ENCODE measurements at places on chromosomes 7 and 10.

DNA sequence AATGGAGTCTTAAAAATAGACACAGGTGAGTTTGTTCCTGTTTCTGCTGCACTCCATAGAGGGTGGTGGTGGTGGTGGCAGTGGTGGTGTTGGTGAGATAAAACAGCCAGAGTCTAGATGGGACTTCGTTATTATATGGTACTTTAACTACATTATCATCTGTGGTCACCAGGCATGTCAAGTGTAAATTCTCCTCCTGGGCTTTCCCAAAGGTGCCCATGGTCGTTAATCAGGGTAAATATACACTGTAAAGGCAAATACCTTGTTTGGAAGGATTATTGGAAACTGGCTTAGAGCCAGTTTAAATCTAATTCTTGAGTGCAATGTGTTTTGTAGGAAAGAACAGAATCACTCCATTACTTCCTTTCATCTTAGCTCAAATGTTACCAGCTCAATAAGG, 21.5 kb upstream of the COMMD3 start:
- no peak for DNase-seq

DNA sequence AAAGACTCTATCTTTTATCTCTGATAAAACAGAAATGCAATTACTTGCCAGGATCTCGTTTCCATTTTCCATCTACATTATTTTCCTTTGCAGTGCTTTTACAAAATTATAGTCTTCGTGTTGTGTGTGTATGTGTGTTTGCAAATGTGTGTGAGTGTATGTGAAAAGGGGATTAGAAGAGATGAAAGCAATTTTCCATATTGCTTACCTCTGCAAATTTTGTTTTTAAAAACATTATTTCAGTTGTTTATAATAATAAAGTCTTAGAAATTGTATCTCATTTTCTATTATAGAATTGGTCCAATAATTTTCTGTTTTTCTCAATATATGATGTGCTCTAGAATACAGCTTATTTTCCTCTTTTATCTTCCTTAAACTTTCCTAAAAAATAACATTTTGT, 421.3 kb upstream of the ANKRD30A start:
- DNase-seq: no peak

DNA sequence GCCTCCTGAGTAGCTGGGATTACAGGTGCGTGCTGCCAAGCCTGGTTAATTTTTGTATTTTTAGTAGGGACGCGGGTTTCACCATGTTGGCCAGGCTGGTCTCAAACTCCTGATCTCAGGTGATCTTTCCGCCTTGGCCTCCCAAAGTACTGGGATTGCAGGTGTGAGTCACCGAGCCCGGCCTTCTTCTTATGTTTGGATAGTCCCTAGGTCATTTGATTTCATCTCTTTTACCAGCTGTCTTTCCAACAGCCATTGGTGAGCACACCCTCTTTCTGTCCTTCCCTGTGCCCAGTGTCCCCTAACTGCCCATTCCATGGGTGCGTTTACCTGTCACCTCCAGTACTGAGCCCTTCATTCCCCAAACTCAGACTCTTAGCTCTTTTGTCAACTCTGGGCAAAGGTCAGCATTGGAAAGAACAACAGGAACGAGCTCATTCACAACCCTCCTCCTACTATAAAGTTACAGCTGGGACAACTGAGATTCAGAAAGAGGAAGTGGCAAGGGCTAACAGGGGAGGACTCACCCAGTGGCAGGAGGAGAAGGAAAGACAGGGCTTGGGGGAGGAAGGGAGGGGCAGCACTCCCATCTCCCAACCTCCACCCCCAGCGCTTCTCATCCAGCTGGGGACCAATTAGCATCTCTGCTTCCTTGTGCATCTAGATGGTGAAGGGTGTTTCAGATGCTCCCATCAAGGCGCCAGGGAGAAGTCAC, 5.6 kb downstream of the SSC4D start:
- no peak for DNase-seq

- DNase-seq: no peak
Measured at GRCh38 chr7:13948019-13948801, 41.3 kb downstream of the ETV1 start.

- no peak for DNase-seq
Measured at GRCh38 chr7:135803143-135803542, 54.5 kb upstream of the FAM180A start.

GRCh38 chr10:88253-88652, 39.2 kb upstream of the TUBB8 start:
- DNase-seq: no peak

DNA sequence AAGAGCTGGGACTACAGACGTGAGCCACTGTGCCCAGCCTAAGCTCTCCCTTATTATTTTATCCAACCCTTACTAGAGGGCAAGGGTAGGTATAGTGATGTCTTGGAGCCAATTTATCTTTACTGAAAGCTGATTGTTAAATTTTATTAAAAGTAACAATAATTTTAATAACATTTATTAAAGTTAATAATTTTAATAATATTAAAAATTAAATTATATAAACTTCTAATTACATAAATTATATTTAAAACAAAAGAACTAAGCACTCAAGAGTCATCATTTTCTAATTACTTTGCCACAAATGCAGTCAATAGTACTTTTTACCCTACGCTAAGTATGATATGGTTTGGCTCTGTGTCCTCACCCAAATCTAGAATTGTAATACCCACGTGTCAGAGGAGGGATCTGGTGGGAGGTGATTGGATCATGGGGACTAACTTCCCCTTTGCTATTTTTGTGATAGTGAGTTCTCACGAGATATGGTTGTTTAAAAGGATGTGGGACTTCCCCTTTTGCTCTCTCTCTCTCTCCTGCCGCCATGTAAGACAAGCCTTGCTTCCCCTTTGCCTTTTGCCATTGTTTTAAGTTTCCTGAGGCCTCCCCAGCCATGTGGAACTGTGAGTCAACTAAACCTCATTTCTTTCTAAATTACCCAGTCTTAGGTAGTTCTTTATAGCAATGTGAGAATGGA, 58.4 kb upstream of the ETV1 start:
- DNase-seq: no peak

- no peak for DNase-seq
Measured at GRCh38 chr7:2716488-2716887, 28.5 kb downstream of the AMZ1 start.

DNA sequence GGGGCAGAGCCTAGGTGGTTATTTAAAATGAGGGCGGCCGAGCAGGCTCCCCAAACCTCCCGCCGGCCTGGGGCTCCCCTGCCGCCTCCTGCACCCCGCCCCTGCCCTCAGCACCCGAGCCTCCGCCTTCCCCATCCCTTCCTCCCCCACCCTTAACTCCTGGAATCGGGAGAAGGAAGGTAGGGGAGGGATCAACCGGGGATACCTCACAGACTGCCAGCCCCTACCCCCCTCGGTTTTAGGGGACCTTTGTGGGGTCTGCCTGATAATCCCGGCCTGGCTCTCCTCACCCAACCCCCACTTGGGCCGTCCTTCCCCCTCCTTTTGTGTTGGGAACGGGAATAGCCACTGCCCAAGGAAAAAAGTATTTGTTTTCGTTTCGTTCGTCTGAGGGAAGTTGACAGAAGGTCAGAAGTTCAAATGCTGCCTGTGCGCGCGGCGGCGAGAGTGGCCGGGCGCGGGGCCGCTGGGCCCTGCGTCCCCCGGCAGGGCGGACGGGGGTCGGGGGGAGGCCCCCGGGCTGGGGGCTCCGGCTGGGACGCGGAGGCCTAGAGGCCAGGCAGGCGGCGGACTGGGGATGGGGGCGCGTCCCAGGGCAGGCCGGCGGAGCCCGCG, 2.8 kb downstream of the SHH start:
- DNase-seq: no peak

GRCh38 chr7:87398446-87398845, 53.0 kb downstream of the CROT start:
- DNase-seq: no peak

- no peak for DNase-seq
Measured at GRCh38 chr7:47534322-47535034, 47.4 kb downstream of the TNS3 start.

DNA sequence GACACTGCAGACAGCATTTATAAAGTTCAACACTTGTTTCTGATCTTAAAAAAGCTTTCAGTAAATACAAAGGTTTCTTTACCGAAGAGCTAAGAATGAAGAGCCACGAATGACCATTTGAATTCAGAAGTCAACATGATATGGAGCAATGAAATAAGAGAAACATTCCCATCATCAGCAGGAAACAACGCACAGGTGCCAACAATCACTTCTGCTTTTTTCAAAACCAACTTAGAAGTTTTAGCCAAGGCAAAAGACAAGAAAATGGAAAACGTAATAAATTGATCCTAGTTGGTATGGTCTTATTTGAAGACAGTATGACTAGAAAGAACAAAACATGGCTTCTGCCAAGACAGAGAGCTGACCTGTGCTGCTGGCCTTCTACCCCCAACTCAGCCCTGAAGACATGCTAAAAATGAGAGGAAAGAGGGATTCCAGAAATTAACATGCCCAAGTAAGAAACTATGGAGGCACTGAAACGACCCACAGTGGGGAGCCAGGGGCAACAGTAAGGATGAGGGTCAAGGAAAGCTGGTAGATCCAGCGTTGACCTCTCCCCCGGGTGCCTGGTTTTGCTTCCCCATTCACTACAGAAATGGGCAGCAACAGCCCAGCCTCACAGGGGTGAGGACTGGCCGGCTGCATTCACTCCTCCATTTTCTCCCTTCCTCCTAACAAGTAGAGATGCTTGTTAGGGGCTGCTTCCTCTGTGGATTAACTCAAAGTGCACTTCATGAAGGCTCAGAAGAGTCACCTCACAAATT, 30.1 kb downstream of the VPS41 start:
- no peak for DNase-seq

DNA sequence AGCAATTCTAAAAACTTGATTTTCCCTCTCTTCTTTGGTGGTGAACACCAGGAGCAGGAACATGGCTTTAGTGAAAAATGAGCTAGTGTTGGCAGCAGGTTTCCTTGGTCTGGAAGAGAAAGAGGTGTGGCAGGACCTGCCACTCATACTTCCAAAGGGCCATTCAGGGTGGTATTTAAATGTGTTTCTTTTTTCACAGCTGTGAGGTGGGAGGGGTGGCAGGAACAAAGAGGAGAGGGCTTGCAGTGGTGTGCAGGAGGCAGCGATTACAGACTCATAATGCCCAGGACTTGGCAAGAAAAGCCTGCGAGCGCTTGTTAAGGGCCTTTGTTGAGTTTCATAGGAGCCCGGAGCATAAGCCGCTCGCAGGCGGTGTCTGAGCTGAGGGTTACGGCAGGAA, 36.8 kb downstream of the WIPF3 start:
- no peak for DNase-seq

GRCh38 chr10:100374200-100374655, 27.2 kb downstream of the SCD start:
- no peak for DNase-seq

DNA sequence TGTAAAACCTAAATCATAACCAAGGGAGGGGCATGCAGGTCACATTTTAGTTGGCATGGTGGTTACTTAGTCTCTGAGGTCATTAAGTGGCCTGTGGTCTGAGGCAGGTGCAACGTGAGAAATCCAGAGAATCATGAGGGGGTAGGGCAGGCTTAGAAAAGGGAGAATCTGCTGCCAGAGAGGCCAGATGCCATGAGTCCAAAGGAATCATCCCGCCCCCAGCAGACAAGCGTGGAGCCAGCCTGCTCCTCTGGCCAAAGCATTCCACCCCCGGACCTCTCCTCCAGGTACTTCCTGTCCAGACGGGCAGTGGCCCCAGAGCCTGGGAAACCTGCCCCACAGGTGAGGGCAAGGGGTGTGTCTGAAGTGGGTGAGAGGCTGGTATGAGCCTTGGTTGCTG, 196.4 kb upstream of the ZNF32 start:
- no peak for DNase-seq

DNA sequence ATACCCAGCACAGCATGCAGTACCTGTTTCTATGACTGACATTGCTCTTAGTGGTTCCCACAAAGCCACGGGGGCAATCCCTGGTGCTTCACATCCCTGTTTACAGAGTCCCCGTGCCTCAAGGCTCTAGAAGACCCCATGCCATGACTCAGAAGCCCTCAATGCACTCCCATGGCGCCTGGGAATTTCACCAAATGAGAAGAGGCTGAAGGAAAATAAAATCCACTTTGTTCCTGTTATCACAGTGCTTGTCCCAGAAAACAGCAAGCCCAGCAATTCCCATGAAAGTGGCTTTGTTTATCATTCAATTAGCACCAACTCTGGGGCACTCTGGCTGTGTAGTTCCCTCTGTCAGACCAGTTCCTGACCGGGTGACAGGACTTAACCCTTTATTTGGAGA, 268.3 kb downstream of the TNS3 start:
- no peak for DNase-seq

- DNase-seq: no peak
Measured at GRCh38 chr10:77417359-77417758, 220.2 kb downstream of the KCNMA1 start.

GRCh38 chr10:14959221-14960057, at the start of gene MEIG1:
Gene MEIG1 (plus strand): TSS chr10:14959388. CDS start chr10:14966469, 7,081 bp downstream.
- peak; percentile 73 for DNase-seq

GRCh38 chr10:113754768-113755167, 3.3 kb downstream of the PLEKHS1 start:
- no peak for DNase-seq

DNA sequence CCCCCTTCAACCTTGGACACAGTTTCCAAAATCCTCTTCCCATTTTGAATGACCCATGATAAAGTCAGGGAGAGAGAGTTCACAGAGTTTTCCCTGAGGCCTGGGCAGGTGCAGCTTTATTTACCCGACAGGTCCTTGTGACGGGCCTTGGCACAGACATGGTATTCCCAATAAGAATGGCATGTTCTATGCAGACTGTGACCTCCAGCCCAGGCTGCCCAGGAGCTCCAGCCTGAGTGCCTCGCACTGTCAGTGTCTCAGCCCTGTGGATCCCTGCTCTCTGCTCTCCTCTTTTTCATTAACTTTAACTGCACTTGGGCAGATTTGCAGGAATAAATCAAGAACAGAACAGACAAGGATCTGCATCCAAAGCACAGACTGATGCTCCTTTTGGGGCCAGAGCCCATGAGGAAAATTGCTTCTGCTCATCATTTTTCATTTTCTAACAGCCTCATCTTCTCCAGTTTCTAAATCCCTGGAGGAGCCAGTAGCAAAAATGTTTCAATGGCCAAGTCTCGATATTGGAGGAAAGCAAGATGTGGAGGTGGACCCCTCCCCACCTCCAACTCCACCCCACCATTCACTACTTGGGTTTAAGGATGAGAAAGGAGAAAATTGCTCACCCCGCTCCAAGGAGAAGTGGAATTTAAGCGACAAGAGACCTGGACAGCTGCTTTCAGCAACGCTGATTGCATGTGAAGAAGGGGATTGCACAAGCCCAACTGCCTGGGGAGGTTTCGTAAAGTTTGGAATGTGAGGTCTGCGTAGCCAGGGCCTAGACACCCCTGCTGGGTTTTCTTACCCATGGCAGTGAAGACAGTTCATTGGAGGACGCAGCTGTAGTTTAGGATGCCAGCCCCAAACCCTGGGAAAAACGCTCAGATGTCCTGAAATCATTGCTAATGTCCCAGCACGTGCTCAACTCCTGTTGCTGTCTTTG, 225.9 kb downstream of the WDR11 start:
- DNase-seq: no peak
